ENCODE measurements at places on chromosomes 11 and 22.
A peak's percentile ranks its signal among the peaks of the same experiment; 100 is the strongest.

GRCh38 chr11:65870706-65871681 lies 1.6 kb downstream of the EFEMP2 start:
- DNase-seq, result no peak

DNA sequence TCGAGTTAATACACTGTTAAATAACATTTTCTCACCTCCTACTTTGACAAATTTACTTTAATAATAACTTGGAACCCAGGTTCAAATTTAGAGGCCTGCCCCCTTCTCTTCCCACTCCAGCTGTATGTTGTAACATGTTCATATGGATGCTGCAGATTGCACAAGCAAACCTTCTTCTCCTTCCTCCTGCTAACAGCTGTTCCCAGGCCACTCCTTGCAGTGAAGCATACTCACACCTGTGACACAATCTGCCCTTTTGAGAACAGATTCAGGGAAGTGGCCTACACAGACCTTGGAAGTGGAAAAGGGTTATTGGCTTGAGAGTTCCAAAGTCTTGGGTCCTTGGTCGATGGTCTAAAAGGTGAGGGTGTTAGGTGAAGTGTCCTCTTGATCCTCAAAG lies 131.9 kb downstream of the TEAD1 start:
- peak; percentile 55 for DNase-seq

DNA sequence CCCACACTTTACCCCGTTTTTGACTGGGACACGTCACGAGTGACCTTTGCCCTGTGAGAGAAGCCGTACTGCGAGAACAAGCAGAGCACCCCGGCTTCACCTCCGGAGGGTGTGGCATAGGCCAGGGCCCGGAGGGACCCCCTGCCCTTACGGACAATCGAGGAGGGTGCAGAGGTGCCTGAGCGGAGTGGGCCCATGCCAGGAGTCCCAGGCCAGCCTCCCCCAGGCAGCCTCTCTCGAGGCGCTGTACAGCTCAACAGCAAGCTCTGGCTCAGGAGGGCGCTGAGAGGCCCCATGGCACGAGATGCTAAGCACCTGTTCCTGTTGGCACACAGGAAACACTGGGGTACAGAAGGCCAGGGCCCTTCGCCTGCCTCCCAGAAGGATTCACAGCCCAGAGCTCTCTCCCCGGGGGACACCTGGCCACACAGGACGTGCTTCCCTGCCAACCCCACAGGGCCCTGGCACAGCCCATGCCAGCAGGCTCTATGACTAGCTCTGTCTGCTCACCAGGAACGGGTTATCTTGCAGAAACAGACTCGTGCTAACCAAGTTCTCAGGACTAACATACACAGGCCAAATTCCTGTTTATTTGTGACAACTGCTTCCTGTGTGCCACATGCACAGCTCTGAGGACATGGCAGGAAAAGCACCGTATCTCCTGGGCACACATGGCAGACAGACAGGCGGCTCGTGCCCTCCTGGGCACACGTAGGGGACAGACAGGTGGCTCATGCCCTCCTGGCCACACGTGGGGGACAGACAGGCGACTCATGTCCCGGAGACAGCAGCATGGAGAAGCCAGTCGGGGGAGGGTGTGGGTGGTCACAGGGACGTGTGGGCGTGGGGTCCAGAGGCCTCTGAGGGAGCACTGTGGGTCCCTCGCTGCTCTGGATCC lies 11.6 kb downstream of the TOLLIP start:
- DNase-seq, result no peak

DNA sequence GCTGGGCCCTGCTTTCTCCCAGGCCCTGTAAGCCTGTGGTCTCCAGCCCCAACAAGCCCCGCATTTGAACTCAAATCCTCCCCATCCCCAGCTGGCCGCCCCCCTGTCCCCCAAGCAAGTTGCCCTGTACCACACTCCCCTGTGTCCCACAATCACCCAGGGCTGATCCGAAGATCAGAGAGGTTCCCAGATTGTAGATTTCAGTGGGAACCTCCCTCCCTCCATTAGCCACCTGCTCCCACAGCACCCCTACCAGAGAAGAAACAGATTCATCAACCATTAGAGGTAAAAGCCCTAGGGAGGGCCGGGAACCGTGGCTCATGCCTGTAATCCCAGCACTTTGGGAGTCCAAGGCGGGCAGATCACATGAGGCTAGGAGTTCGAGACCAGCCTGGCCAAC lies 107.5 kb downstream of the FEZ1 start:
- DNase-seq, result no peak

GRCh38 chr11:87304412-87304811 lies 266.7 kb downstream of the TMEM135 start:
- no peak for DNase-seq

DNA sequence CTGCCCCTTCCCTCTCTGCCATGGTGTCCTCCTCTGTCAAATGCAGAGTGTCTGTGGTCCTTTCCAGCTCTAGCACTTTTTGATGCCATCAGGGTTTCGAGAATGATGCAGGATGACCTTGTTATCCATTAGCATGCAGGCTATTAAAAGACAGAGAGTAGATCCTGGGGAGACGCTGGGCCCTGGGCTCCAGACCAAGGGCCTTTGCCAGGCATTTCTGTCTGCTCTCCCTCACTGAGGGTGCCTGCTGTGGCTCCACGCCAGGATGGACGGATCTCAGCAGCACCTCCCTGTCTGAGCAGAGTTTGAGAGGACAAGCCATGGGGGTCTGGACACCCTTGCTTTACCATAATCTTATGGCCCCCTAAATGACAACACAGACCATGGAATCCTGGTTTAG lies 110.8 kb upstream of the CD82 start:
- no peak for DNase-seq

DNA sequence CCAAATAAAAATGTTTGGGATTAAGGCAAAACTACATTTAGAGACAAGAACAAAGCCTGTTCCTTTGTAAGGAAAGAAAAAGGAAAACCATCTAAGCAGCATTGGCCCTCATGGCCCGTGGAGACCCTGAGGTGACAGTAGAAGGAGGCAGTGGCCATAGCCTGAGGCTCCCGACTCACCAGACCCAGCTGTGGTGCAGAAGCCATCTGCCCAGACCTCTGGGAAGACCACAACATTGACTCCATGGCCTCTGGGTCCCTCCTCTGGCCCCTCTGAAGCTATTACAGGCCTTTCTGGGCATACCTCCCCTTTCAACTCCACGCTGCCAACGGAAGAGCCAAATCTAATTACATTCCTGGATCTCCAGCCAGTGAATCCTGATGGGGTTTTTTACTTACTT lies 6.4 kb downstream of the PRAME start:
- DNase-seq, result no peak

- no peak for DNase-seq
Measured at GRCh38 chr11:40032331-40032730, 1427.1 kb downstream of the LRRC4C start.

GRCh38 chr11:210122-210802 lies 2.8 kb downstream of the RIC8A start:
- DNase-seq, result peak; percentile 80

DNA sequence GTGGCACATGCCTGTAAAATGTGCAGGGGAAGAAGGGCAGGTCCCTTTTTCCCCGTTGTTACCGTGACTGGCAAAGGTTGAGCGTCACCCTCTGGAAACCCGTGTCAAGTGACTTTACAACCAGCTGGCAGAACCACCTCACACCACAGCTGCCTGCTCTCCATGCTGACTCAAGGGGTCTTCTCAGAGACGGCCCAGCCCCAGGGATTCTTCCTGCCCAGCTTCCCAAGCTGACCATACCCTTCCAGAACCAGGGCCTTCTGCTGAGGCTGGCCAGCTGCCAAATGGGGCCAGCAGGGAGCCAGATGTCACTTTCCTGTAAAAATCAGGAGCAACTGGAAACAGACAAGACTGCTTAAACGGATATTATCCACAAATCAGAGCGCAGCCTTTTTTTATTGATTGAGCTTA lies 6.3 kb downstream of the PC start:
- DNase-seq, result peak; percentile 55

GRCh38 chr22:44676441-44677352 lies 25.3 kb upstream of the PRR5 start:
- DNase-seq, result no peak

- DNase-seq, result no peak
Measured at GRCh38 chr11:9385327-9385899, 961 bp downstream of the IPO7 start.

DNA sequence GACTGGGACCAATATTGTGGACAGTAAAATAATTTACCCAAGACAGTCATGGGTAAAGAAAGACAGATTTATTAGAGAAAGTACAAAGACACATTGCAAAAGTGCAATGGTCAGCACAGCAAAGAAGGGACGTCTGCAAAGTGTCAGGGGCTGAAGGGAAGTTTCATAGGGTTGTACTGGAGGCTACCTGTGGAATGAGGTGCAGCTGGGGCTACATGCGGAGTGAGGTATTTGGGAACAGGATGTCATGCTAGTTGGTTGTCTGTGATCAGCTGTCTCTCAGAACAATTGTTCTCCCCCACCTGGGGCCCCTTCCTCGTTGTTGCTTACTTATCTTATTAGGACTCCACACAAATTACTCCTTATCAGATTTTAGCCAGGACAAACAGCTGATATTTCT lies 11.4 kb upstream of the APOL3 start:
- DNase-seq, result no peak

DNA sequence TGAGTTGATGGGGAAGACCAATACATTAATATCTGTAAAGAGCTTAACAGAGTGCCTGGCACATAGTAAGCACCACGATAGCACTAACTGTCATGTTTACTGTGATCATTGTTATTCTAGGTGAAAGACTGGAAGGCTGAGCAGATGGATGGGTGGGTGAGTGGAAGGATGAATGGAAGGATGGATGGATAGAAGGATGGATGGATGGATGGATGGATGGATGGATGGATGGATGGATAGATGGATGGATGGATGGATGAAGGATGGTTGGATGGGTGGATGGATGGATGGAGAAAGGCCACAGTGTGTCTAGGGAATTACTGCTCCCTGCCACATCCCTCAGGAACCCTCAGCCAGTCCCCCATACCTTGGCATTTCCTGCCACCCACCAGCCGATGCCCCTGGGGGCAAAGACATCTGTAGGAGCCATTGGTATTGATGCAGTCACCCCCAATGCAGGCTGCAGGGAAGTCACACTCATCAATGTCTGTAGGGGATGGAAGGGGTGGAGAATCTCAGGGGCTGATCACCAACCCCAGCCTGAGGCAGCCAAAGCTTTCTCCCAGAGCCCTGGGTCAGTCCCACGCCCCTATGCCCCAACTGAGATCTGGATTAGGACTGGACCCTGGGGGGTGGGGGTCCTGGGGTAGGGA lies 15.3 kb downstream of the LTBP3 start:
- no peak for DNase-seq

DNA sequence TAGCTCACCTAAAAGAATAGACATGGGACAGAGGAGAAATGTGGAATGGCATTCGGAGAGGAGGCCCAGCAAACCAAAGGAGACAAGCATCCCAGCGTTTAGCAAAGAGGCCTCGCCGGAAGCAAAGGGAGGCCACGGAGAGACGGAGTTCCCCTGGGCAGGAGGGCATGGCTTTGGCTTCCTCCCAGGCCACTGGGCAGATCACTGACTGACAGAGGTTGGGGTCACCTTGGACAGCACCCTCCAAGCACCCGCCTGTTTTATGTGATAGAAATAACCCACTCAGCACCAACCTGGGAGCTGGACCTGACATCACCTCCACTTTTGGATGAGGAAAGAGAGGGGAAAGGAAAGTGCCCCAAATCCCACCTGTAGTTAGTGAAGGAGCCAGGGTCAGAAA lies 434.1 kb downstream of the BRD1 start:
- DNase-seq, result no peak

GRCh38 chr11:103530257-103530656 lies 421.0 kb downstream of the DYNC2H1 start:
- DNase-seq, result peak; percentile 28

- no peak for DNase-seq
Measured at GRCh38 chr11:127862406-127862805, 725.0 kb downstream of the ETS1 start.

DNA sequence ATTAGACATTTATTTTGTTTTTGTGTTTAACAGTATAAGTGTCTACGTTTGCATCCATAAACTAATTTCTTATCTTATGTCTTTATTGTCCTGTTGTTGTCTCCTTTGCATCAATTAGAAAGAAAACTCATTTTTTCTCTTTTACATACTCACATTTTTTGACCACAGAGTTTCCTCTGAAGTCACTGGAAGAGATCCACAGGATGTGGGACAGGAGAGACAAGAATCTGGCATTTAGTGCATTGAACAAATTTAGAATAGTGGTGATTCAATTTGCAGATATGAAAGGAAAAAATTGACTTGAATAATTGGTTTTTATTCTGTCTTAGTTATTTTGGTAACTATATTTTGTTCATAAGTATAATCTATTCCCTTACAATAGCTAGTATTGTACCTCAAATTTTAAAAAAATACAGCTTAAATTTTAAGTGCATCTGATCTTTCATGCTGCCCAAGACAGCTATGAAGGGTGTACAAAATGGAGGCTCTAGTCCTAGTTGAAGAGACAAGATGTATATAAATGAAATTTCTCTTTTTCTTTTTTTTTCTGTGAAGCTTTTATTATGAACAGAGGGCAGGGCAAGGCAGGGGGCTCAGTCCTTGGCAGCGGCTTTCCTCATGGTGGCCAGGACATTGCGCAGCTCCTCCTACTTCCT lies 24.4 kb downstream of the HORMAD2 start:
- DNase-seq, result peak; percentile 14

DNA sequence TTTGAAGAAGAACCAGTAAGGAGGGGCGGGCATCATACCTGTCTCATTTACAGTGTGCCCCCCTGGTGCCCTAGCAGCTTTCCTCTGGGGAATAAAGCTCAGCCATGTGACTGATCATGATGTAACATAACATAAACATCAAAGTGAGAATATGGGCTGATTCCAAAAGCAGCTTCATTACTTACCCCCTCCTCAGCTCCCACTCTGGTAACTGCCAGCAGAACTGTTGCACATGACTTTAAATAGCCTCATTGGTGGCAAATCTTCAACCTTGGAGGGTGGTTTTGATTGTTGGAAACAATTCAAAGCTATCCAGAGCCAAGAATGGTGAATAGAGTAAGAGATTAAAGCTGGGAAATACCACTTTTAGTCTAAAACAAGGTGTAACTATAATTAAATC lies 384.6 kb downstream of the BUD13 start:
- no peak for DNase-seq

DNA sequence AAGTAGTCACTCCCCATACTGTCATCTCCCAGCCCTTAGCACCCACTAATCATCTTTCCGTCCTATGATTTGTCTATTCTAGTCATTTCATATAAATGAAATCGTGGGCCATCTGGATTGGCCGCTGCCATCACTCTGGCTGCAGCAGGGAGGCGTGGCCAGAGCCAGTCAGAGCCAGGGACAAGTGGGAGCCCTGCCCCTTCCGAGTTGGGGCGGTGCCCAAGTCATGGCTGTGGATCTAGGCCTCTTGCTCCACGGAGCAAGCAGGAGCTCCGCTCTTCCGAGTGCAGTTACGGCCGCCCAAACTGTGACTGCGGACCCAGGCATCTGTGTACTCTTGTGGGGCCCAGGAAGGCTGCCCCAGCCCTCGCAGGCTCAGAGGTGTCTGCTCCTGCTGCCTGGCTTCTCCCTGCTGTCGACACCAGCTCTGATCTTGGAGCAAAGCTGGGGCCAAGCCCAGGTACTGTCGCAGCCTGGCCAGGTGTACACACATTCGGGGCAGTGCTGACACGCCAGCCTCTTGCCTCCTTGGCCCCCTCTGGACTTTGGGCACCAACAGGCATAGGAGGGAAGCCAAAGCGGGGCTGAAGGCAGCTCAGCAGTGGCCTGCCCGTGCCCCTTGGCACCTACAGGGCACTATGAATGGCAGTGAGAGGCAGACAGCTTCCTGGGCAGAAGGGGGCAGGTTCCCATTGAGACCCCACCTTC lies 8.4 kb downstream of the MRPL48 start:
- peak; percentile 8 for DNase-seq
